ENCODE measurements at places on chromosomes 3 and 15.

GRCh38 chr15:51335538-51336410, 2.6 kb downstream of the CYP19A1 start:
- DNase-seq, result no peak

DNA sequence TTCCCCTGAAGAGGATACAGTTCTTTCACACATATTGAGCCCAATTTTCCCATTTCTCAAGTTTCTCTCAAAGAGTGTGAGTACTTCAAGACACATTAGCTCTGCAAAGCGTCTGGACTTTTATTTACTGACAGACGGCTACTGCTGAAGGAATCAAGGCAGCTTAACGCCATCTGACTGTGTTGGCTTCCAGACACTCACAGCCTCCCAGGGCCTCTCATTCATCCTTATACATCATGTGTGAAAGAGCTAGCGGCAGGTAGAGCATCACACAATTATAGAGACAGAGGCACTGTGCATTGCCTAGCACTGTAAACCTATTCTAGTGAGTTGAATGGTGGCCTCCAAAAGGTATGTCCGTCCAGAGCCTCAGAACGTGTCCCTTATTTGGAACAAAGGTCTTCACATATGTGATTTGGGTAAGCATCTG, 284.1 kb upstream of the STT3B start:
- DNase-seq, result no peak

- DNase-seq, result no peak
Observed at GRCh38 chr3:191428177-191428576, 32.8 kb upstream of the PYDC2 start.

- DNase-seq, result no peak
Observed at GRCh38 chr3:179615458-179616173, 11.0 kb downstream of the NDUFB5 start.

- DNase-seq, result no peak
Observed at GRCh38 chr3:55169161-55169560, 241.3 kb upstream of the LRTM1 start.

DNA sequence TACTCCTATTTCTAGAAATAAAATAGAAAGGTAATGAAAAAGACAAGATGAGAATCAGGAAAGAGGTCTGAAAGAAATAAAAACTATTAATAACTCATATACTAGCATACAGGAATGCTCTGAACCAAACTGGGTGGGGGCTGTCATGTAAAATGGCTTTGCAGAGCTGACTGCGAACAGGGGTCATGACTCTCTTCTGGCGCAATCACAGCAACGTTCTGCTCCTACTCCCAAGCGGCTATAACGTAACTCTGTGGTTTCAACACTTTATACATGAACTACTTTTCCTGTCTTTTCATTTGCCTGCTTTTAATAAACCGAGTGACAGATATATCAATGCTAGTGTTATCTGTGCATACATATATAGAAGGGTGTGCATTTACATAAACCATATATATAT, 116.7 kb downstream of the DLG1 start:
- no peak for DNase-seq

GRCh38 chr3:30286811-30287210, 319.6 kb upstream of the TGFBR2 start:
- DNase-seq, result no peak

DNA sequence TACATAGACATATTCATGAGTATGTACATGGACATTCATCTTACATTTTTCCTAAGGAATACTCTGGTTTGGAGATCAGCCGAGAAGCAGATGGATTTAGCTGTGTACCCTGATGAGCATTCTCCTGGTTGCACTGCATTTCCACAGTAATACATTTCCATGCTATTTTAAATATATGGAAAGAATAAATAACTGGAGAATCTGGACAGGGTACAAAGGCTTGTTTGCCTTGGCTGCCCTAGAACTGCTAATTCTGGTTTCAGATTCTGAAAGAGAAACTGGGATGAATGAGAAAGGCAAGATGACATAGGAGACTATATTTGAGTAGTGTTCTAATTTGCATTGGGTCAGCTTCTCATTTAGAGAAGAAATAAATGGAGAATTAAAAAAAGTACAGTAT, 190.8 kb upstream of the FAM3D start:
- no peak for DNase-seq

DNA sequence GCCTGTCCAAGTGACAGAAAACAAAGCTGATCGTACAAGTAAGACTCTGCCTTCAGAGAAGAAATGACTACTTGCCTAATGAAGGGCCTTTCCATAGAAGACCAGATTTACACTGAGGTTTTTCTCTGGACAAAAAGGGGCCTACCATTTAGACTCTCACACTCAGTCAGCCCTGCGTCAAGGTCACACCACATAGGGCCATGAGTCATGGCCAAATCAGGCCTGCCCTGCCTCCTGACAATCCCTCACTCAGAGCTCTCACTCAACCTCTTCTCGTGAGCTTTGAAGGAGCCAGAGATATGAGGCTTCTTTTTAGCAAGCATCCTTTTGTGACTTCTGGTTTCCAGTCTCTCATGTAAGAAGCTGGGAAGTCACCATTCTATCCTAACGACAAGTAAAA, 68.1 kb upstream of the NMNAT3 start:
- DNase-seq, result no peak
